PC-9 (cell line): ENCODE measurements at places on chromosomes 7 and 10.

GRCh38 chr7:1987591-1988532 lies 244.9 kb downstream of the MAD1L1 start:
- H3K4me3 ChIP-seq: no peak overlapping the region
- no peaks in the 10 kb centered on the region for H3K4me1 ChIP-seq
- no peak for DNase-seq
- H3K36me3 ChIP-seq: no peaks in the 10 kb centered on the region

- no peak overlapping the region for H3K4me3 ChIP-seq
- no peaks in the 10 kb centered on the region for H3K27me3 ChIP-seq
- no peak for DNase-seq
Measured at GRCh38 chr10:76550806-76551205, 1086.8 kb downstream of the KCNMA1 start.

DNA sequence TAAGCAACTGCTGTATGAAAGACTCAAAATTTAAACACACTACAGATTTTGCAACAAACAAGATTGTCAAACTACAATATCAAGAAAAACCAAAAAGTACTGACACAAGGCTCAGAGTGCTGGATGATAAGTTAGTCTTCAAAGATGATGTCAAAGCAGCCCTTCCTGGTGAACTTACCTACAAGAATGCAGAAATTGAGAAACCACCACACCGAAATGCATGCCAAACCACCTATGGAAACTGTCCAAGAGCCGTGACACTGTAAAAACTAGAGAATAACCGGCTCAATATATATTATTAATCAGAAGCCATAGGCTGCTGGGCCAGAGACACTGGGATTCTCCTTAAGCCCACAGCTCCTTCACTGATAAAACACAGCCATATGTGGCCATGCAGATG lies 25.3 kb downstream of the DENND11 start:
- H3K27ac ChIP-seq: peak overlapping the region; percentile 60
- H3K4me1 ChIP-seq: no peaks in the 10 kb centered on the region; the same call in 1 of the 2 replicates
- no peaks in the 10 kb centered on the region for H3K27me3 ChIP-seq
- no peak overlapping the region for H3K4me3 ChIP-seq
- peak; percentile 67 for DNase-seq
- peaks cover 24% of the 10 kb centered on the region for H3K36me3 ChIP-seq

GRCh38 chr10:70799124-70799523 lies 13.9 kb upstream of the TBATA start:
- no peak overlapping the region for H3K27ac ChIP-seq
- no peaks in the 10 kb centered on the region for H3K36me3 ChIP-seq
- DNase-seq: no peak
- H3K4me1 ChIP-seq: peaks cover 11% of the 10 kb centered on the region

- no peaks in the 10 kb centered on the region for H3K36me3 ChIP-seq
- H3K4me1 ChIP-seq: peaks cover 13% of the 10 kb centered on the region
- H3K27ac ChIP-seq: no peak overlapping the region
- DNase-seq: no peak
Measured at GRCh38 chr7:3141326-3141725, 97.7 kb upstream of the CARD11 start.

GRCh38 chr7:123131961-123132360 lies 67.8 kb downstream of the SLC13A1 start:
- H3K27ac ChIP-seq: no peak overlapping the region
- H3K4me3 ChIP-seq: no peak overlapping the region
- no peak for DNase-seq
- H3K36me3 ChIP-seq: no peaks in the 10 kb centered on the region
- no peaks in the 10 kb centered on the region for H3K27me3 ChIP-seq
- H3K4me1 ChIP-seq: no peaks in the 10 kb centered on the region

GRCh38 chr7:5424749-5425506 lies 1.3 kb upstream of the TNRC18 start:
- peak; percentile 43 for DNase-seq
- H3K27ac ChIP-seq: peak overlapping the region; percentile 94
- H3K36me3 ChIP-seq: no peaks in the 10 kb centered on the region
- no peaks in the 10 kb centered on the region for H3K4me1 ChIP-seq

DNA sequence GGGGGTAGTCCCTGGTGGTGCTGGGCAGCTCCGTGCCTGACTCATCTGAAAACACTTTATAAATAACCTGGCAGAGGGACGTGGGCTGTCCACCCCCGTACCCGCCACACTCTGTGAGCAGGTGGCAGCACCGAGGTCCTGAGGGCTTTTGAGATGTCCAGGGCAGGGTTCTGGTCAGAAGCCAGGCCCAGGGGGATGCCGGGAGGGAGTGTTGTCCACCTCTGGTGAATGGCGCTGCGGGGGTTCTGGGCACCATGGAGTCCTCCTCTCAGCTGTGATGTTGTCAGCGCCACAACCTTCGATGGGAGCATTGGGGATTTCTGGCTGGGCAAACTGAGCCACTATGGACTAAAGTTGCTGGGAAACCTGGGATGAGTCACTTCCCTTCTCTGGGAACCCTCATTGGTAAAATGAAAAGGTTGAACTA lies 27.4 kb upstream of the GOLGA7B start:
- H3K27me3 ChIP-seq: no peaks in the 10 kb centered on the region
- H3K27ac ChIP-seq: peak overlapping the region; percentile 58
- H3K36me3 ChIP-seq: no peaks in the 10 kb centered on the region
- peaks cover 27% of the 10 kb centered on the region for H3K4me1 ChIP-seq
- peak; percentile 32 for DNase-seq
- H3K4me3 ChIP-seq: no peak overlapping the region

DNA sequence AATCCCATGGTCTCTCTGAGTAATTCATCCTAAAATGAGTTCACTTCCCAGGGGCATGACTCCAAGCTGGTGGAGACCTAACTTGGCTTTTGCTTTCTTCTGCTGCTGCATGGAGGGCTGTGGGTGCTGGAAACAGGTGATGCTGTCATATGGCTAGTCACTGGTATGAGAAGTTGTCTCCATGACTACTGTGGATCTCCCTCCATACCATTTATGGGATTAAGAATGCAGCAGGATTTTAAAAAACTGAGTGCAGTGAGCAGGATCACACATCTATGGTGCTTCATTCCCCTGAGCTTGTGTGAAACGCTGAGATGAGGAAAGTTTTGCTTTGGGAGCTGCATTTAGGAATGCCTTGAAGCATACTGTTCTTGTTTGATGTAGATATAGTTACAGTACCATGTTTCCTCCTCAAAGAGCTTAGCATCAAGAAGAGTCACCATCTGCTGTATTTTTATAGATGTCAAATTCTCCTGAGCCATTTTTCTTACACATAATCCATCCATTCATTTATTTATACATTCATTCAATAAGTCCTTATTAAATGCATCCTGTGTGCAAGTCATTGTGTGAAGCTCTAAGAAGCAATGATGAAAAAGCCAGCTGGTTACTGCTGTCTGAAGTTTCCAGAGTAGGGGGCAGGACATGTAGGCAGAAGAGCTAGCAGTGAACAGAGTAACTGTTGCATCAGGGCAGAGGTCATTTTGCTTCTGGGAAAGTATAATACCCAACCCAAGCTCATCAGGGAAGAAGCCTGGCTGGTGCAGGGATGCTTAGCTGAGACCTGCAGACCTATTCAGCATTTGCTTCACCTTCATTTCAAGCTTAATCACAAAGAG lies 534.8 kb downstream of the AUTS2 start:
- H3K27ac ChIP-seq: no peak overlapping the region
- no peak overlapping the region for H3K4me3 ChIP-seq
- no peak for DNase-seq
- H3K27me3 ChIP-seq: no peaks in the 10 kb centered on the region

DNA sequence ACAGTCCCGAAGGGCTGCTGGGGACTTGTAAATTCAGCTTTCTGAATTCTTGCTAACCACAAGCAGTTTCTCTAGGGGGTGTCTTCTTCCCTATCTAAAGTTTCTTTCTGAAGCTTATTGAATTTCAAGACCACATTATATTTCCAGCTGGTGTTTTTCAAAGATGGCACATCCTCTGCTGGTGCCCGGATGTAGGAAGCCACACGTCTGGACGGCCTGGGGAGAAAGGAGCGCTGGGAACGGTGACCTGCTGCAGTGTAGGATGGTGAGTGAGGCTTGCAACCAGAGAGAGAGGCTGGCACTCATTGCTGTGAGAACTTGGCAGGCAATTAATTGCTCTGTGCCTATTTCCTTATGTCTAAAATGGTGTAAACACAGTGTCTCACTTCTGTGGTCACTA lies 776.4 kb downstream of the TYW1 start:
- no peaks in the 10 kb centered on the region for H3K4me1 ChIP-seq
- peaks cover 17% of the 10 kb centered on the region; the same call in 1 of the 2 replicates for H3K27me3 ChIP-seq
- H3K27ac ChIP-seq: no peak overlapping the region
- no peak overlapping the region for H3K4me3 ChIP-seq
- H3K36me3 ChIP-seq: no peaks in the 10 kb centered on the region

- H3K27ac ChIP-seq: no peak overlapping the region
- no peaks in the 10 kb centered on the region for H3K36me3 ChIP-seq
- no peak for DNase-seq
- H3K4me1 ChIP-seq: no peaks in the 10 kb centered on the region
Measured at GRCh38 chr10:31064348-31064747, 32.7 kb upstream of the ZNF438 start.

DNA sequence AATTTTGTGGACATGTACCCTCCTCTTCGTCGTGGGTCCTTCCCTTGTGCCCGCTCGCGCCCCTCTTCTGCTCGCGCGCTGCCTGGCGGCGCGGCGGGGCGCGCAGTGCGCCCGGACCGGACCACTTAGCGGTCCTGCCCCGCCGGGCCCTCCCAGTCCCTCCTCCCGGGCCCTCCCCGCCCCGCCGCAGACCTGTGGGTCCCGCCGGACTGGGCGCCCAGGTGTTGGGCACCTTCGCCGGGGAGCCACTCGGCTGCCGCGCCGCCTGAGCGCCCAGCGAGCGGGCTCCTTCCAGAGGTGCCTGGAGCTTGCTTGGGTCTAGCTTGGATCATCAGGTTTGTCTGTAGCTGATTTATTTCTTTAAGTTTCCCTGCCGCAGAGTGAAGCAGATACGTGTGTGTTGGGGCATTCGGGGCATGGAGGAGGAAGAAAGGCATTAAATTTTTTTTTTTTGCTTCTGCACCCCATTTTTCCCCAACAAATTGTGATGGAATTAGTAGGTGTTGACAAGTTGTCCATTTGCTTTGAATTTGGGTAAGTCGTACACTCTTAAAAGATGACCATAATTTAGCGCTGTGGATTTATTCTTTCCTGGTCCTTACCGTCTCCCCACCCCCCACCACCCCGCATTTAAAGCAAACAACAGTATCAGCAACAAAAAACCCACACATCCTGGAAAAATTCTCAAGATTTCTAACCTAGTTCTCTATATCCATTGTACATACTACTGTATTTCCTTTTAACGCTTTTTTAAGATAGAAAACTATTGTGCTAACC lies 905 bp downstream of the C1GALT1 start:
- H3K27ac ChIP-seq: peak overlapping the region; percentile 49
- H3K4me3 ChIP-seq: peak overlapping the region; percentile 67
- DNase-seq: peak; percentile 50
- H3K27me3 ChIP-seq: no peaks in the 10 kb centered on the region
- peaks cover 7% of the 10 kb centered on the region; the same call in 1 of the 2 replicates for H3K36me3 ChIP-seq

DNA sequence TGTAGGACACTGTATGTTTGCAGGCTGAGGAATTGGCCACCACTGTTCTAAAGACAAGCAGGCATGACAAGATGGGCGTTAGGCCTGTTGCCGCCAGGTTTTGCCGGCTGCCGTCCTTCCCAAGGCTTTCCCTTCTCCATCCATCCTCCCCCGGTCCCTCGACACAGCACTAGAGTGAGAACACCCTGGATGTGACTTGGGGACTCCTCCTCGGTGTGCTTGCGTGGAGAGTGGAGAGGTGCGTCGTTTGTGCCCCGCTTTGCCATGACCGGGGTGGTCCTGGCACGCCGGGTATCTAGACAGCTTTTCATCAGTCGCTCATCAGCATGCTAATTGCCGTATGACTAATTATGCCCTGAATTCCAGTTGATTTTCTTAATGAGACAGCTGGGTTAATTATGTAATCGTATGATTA lies 206.6 kb upstream of the SH2B2 start:
- no peak for DNase-seq
- no peak overlapping the region for H3K4me3 ChIP-seq
- no peaks in the 10 kb centered on the region for H3K36me3 ChIP-seq

GRCh38 chr7:30923774-30924413 lies 12.2 kb downstream of the AQP1 start:
- peaks cover 25% of the 10 kb centered on the region for H3K4me1 ChIP-seq
- no peaks in the 10 kb centered on the region for H3K27me3 ChIP-seq
- no peak overlapping the region for H3K4me3 ChIP-seq
- DNase-seq: no peak

GRCh38 chr10:68224810-68225209 lies 7.1 kb downstream of the ATOH7 start:
- H3K4me3 ChIP-seq: no peak overlapping the region
- no peaks in the 10 kb centered on the region for H3K27me3 ChIP-seq
- DNase-seq: no peak
- no peaks in the 10 kb centered on the region for H3K36me3 ChIP-seq
- H3K4me1 ChIP-seq: no peaks in the 10 kb centered on the region

- no peaks in the 10 kb centered on the region for H3K27me3 ChIP-seq
- H3K4me3 ChIP-seq: no peak overlapping the region
- H3K27ac ChIP-seq: no peak overlapping the region
- DNase-seq: no peak
- H3K36me3 ChIP-seq: no peaks in the 10 kb centered on the region
Measured at GRCh38 chr7:2894118-2894940, 50.2 kb upstream of the GNA12 start.
